ENCODE measurements at places on chromosomes 4 and X. TPM values are rescaled to one million over a fixed set of nuclear protein-coding genes. Genes with fewer than 3 reads are reported as not detected.

The FAM47B gene
- not detected for polyA plus RNA-seq

DNA sequence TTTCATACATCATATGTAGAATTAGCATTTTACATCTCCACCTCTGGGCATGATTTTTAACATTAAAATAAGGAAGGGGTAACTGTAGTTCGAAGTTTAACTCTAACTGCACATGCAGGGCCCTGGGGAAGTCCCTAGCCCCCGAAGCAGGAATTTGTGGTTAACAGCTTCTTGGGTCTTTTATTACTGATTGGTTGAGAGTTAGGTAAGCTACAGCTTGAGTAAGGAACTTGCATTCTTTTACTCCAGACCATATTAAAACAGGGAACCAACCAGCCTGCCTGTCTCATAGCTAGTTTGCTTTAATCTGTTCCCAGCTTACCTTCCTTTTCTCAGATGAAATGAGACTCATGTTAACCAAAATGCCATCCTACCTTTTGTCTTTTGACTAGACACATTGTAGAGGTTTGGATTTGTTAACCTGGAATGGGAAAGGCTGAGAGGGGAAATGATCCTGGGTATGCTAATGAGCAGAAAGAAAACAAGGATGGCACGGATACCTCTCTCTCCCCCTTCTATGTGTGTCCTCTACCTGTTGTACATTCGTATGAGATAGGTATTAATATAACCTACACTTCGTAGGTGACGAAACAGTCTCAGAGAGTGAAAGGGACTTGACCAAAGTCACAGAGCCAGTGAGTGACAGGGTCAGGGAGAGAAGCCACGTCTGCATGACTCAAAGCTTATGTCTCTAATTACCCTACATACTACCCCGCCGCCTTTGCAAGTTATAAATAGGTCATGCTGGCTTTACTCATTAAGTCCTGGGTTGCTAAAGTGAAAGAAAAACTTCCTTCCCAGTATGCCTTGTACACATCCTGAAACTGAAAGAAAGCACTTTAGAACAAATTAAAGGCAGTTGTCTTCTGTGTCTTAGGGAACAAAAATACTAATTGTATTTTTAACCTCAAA lies 119.5 kb upstream of the AFF2 start:
- DNase-seq = no peak

The CCNB3 gene
- 0.93 TPM for polyA plus RNA-seq

DNA sequence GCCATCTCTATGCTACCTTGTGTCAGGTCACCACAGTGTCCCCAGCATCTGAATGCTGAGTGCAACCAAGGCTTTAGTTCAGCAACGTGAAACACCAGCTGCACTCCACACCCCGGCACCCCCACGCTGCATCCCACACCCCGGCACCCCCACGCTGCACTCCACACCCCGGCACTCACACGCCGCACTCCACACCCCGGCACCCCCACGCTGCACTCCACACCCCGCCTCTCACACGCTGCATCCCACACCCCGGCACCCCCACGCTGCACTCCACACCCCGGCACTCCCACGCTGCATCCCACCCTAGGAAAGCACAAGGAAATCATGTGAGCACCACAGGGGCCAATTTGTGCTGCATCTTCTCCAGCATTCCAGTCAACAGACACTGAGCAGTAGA lies 199.8 kb upstream of the FRG1 start:
- DNase-seq = no peak

- DNase-seq = no peak
Observed at GRCh38 chr4:7418131-7418943, 16.4 kb downstream of the PSAPL1 start.

The WNK3 gene
- 4.7 TPM for polyA plus RNA-seq

GRCh38 chrX:132957211-132958090 lies 978 bp downstream of the HS6ST2 start:
- DNase-seq = no peak

DNA sequence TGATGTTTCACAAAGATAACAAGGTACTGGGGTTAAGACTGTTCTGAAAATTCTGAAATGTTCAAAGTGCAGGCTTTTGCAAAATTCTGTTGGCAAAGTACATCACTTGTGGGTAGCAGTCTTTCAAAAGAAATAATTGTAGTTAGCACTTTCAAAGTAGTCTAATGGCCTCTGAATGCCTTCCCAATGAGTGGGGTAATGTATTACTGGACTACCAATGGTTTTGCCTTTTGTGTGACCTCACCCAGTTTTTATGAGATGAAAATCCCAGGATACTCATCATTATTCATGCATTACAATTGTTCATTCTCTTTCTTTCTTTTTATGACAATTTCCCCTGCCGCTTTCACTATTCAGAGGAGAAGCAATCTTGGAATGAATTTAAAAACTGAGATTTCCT lies 686.1 kb downstream of the GLUD2 start:
- DNase-seq = no peak

DNA sequence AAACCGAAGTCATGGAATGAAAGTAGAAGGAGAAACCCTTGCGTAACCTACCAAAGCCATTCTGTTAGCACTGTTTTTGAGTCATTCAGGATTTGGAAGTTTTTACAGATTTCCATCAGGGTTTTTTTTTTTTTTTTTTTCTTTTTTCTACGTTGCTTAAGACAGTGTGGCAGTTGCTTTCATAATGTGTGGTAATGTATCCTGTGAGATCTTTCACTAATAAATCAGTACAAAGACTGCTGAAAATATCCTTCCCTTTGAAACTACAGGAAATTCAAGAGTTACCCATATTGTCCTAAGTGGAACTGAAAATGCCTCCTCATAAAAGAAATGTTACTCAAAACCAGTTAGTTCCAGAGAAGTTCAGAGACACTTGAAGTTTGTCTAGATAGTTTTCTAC lies 137.8 kb downstream of the RAPGEF2 start:
- DNase-seq = no peak

The SOX3 gene
- not detected for polyA plus RNA-seq

DNA sequence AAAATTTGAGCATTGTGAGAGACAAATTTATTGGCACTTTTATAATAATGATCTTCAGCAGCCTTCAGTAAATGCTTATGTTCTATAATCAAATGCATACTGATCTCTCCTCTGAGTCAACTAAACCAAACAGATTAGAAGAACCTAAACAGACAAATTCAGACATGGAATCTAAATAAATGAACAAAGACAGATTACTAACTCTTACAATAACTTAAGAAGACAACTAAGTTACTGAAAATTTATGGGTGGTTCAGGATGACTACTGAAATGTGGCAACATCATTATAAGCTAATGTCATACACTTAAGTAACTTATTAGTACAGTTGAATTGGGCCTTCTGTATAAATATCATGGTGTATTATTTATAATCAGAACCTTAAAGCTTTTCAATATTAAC lies 127.3 kb downstream of the NEK1 start:
- DNase-seq = no peak

DNA sequence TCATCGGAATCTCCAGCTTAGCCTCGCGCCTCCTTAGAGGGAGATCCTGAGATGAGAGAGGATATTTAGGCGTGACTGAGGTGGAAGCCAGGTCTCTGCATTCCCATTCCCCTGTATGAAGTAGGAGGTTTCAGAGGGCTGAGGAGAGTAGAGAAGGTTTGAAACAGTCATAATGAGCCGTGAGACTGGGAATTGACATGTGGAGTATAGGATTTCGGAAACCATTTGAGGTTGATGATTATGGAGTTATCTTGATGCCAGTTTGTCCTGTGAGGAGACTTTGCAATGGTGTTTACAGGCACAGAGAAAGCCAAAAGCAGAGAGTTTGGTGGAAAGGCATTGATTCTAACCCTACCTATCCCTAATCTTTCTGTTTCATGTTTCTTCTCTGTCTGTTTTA lies 2.0 kb downstream of the CHST7 start:
- DNase-seq = no peak

DNA sequence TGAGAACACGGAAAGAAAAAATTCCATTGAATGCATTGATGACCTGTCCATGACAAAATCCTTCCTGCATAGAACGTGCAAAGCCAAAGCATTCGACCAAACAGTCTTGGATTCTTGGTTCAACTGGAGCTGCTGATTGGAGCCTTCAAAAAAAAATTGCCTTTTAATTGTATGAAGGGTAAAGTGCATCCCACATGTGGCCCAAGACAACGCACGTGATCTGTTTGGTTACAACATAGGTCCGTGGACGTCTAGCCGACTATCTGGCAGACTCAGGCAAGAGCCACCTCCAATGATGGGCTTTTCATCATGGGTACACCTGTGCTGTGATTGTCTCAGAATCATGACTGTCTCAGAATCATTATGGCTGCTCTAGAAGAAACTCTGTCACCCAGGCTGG lies 52.3 kb downstream of the SHOX start:
- DNase-seq = no peak

DNA sequence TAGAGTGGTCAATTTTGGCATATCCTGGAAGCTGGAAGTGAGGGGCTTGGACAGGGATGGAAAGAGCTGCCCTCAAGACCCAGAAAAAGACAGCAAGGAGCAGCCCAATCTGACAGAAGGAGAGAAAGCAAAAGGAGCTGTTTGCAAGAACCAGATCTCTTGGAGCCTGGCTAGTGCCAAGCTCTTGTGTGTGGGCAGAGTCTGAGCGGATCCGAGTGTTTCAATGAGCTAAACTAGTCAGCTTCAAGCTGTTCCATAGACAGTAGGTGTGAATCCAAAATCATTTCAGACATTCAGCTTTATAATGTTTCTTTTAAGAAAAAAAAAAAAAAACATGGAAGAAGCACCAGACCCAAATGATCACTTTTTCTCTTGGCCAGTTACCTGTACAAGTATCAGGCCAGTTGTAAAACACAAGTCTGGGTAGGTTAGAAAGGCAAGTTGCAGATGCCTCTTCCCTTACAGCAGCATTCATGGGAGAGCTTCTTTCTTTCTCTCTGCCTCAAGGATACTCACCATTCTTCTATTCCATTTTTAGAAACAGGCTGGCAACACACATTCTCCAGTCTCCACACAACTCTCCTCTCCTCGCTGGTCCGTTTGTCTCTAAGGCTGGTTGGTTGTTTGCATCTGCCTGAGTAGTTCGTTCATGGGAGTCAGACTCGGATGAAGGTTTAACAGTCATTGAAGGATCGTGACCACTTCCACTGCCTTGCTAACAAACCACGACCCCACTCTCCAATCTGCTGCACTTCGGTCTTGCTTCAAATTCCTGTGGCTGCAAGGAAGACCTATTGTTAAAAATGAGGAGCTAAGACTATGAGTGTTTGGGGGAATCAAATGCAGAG lies 105.2 kb upstream of the GATB start:
- no peak for DNase-seq

DNA sequence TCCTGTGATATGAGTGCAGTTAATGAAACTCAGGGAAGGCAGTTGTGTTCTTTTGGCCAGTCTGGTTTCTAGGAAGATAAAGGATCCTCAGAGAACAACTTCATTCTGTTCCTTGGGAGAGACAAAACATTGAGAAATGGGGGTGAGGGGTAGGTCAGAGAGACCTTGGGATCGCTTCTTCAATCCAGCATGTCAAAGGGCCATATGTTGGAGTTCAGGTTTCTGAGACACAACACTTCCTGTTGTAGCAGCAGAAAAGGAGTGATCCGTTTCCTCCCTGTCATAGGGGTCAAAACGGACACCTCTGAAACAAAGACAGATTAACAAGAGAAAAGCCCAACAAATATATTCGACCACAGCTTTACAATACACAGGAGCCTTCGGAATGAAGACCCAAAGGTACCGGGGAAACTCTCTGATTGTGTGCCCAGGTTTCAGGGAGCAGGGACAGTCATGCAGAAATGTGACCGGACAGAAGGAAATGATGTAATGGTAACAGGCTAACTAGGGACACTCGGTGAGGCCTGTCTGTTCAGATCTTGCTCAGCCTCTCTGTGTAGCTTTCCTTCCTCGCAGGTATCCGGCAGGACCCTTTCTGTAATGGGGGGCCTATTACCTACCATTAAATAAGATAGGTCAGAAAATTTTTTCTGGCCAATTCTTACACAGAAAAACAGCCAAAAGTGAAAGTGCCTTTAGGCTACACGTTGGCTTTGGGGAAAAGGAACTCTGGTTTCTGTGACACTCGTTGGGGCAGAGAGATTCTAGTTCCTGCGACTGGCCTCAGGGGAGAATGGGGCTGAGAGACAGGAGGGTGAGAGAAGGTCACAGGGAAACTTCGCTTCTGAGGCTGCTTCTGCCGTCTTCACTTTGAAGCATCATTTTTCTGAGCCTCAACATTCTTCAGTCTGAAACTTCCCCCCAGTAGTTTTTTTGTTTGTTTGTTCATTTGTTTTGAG lies 103.3 kb upstream of the TLR3 start:
- DNase-seq = no peak

GRCh38 chr4:87092389-87093141 lies 127.9 kb downstream of the KLHL8 start:
- DNase-seq = peak; percentile 78

GRCh38 chr4:8870647-8871416 lies 807 bp downstream of the HMX1 start:
- no peak for DNase-seq

GRCh38 chr4:63580796-63581475 lies 828.3 kb downstream of the TECRL start:
- no peak for DNase-seq

DNA sequence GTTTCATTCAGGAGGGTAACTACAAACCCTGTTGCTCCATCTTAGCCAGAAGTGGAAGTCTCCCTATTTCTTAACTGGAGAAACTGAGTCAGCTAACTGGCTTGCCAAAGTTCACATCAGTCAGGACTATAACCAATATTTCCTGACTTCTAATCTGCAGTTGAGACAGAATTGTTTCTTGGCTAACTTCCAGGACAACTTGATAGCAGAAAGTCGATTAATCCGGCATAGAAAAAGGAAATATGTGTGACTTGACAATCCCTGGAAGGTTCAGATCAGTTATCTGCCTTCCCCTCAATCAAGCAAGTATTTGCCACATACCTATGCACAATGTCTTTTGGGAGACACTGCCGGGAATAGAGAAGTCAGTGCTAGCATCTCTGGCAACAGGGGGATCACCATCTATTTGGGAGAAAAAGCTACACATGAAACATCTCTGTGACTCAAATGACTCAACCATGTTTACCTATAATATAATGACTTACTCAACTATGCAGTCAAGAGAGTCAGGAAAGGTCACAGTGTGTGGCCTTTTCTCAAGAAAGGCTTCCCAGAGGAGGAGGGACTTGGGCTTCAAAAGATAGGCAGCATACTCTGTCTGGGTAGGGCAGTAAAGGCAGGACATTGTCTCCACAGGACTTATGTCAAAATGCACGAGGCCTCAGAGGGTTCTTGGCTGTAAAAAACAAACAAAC lies 12.4 kb upstream of the LONRF3 start:
- DNase-seq = no peak

GRCh38 chr4:177190995-177191580 lies 118.6 kb upstream of the NEIL3 start:
- DNase-seq = no peak

- DNase-seq = no peak
Observed at GRCh38 chrX:19747652-19748610, 139.5 kb downstream of the SH3KBP1 start.

DNA sequence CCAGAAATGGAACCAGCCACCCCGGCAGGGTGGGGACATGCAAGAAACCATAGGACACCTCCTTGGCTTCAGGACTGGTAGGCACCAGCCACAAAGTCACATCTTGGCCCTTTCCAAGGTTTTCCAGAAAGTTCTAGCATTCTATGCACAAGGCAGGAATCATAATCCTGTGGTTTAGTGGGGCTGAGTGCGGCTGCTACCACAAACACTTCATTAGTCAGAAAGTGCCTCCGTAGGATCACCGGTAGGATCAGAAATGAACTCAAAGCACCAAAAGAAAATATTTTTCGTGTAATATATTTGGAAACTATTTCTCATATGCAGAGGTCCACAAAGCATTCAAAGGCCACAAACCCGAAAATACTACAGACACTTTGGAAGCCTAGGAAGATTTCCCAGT lies 191.7 kb downstream of the PTTG2 start:
- no peak for DNase-seq
